HT-29 (cell line): ENCODE measurements at places on chromosomes 3 and 15. TPM values are rescaled to one million over a fixed set of nuclear protein-coding genes. Genes with fewer than 3 reads are reported as not detected.
A peak's percentile ranks its signal among the peaks of the same experiment; 100 is the strongest.

- DNase-seq, result no peak
These were observed 948.2 kb downstream of the EPHA3 start for GRCh38 chr3:90055666-90056065.

DNA sequence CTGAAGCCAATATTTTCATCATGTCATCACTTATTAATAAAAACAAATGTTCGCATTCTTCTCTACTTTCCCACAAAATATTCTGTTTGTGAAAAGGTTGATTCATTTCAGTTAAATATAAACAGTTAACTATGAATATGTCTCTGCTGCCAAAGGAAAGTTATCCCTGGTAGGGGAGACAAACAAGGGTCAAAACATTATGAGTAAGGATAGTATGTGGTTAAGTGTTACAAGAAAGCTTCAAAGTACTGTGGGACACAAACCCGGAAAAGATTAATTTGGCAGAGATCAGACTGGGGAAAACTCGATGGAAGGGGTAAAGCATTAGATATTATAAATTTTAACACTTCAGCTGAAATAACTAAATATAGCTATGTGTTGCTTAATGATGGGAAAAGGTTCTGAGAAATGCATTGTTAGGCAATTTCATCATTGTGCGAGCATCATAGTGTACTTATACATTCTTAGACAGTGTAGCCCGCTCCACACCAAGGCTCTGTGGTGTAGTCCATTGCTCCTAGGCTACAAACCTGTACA, 436.5 kb upstream of the TBL1XR1 start:
- no peak for DNase-seq

DNA sequence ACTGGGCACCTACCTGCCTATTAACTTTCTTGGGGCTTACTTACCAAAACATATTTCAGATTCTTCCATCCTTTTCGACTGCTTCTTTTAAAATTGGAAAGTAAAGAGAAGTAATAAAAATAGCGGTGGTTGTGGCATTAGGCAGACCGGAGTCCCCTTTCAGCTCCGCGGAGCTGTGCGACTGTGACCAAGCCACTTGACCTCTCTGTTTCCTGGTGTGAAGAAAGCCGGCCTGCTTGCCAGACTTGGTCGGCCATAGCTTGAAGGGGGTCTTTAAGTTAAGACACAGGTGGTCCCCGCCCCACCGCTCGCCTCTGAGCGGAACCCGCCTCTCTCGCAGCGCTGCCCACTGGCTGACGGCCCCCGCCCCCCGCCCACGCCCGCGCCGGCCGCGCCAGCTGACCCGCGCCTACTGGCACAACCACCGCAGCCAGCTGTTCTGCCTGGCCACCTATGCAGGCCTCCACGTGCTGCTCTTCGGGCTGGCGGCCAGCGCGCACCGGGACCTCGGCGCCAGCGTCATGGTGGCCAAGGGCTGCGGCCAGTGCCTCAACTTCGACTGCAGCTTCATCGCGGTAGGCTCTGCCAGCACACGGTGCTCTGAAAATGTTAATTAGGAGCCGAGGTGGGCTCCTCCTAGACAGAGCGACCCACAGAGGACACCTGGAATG, 18.3 kb downstream of the NOX5 start:
- DNase-seq, result no peak

The GCSAM gene
- not detected in 2 replicates for total RNA-seq

DNA sequence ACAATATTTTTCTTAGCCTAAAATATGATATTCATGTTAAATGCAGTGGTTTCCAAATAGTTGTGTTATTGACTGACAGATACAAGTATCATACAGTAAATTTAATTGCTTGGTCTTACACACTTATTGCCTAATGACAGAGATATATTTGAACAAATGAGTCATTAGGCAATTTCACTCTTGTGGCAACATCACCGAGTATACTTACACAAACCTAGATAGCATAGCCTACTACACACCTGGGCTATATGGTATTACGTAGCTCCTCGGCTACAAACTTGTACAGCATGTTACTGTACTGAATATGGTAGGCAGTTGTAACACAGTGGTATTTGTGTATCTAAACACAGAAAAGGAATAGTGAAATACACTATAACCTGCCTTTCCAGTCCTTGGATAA, 50.3 kb downstream of the SERPINI1 start:
- no peak for DNase-seq

GRCh38 chr3:105767776-105768175, 101.0 kb downstream of the CBLB start:
- no peak for DNase-seq

The TSPAN3 gene
- 363 and 364 TPM in 2 replicates for total RNA-seq

The CPA3 gene
- total RNA-seq, result not detected in 2 replicates

DNA sequence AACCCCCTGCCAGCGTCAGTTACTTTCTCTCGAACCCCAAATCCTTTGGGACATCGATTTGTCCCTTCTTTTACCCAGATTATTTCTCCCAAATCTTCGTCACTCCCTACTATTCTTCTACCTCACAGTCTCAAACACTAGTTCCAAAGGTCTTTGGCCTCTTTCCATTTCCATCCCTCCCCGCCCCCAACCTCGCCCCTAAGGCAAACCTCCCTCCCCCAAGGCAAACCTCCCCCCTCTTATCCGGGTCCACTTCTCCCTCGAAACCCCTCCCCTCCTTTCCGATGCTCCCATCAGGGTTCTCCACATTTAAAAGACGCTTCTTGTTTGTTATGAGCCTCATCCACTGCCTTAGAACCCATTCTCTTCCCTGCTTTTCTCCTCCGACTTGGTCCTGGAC, 583 bp downstream of the EAF1 start:
- DNase-seq, result no peak

DNA sequence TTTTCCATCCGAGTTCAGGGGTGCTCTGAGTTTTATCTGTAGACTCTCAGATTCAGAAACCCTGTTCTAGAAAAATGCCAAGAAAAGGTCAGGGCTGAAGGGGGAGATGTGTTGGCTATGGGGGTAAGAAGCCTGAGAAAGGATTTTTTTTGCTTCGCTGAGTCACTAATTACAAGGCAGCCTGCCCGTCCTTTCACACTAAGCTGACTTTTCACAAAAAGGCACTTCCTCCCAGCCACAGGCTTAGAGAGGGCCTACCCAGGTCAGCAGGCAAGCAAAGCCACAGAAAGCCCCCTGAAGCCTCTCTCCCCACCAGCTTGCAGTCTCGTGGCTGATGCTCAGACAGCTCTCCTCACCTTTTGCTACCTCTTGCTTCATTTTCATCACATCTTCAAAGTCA, 192.6 kb upstream of the PRICKLE2 start:
- no peak for DNase-seq

DNA sequence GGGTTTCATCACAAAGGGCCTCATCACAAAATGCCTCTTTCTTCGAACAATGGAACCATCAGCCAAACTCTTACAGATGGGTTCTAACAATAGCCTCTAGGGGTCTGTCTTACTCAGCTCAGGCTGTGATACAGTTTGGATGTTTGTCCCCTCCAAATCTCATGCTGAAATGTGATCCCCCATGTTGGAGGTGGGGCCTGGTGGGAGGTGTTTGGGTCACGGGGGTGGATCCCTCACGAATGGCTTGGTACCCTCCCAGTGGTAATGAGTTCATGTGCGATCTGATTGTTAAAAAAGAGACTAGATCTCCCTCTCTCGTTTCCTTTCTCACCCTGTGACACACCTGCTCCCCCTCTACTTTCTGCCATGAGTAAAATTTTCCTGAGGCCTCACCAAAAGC, 47.9 kb upstream of the LIPC start:
- DNase-seq, result no peak

- no peak for DNase-seq
These were observed 24.0 kb downstream of the TFRC start for GRCh38 chr3:196057760-196058331.

DNA sequence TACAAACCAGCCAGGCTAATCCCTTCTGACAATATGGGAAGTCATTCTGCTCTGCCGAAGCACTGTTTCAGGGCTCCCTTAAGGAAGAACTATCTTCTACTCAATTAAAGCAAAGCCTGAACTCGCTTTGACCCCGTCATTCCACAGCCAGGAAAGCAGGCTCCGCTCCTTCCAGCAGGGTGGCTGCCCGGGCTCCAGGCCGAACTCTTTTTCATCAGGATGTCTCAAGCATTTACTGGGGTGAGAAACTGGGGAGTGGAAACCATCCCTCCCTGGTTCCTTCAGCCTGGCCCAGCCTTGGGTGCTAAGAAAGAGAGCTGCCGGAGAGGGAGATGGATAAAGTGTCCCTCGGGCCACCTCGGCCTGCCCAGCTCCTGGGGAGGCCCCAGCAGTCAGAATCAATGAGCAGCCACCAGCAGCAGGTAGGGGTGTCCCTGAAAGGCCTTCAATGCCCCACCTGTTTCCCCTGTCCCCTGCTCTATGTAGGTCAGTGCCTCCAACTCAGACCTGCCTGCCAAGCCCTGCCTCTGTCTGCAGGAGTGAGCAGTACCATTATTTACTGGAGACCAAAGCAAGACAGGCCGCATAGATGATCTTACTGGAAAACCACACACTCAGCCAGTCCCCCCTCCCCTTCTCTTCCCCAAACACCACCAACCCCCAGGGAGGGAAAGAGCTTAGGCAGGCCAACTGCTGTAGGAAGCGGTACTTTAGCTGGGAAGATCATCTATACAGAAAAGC, 225.6 kb upstream of the TLE3 start:
- peak; percentile 21 for DNase-seq

The CPEB1 gene
- not detected in 2 replicates for total RNA-seq

The PLSCR2 gene
- not detected in 2 replicates for total RNA-seq

GRCh38 chr3:152172460-152172859, 96.3 kb upstream of the MBNL1 start:
- DNase-seq, result no peak

The C3orf22 gene
- total RNA-seq, result not detected in 2 replicates
